Activated naive CD8-positive, alpha-beta T cell treated with anti-CD3 and anti-CD28 coated beads, Interleukin-2, amount 10 ng/mL, durations not matched to agents 7 days and 5 days (primary cell): ENCODE measurements at places on chromosomes 11 and 22. TPM values are rescaled to one million over a fixed set of nuclear protein-coding genes. Genes with fewer than 3 reads are reported as not detected.

GRCh38 chr11:2386591-2386990 is 9.5 kb downstream of the CD81 start:
- peaks cover 3% of the 10 kb centered on the region for H3K36me3 ChIP-seq
- H3K4me3 ChIP-seq = no peak overlapping the region
- no peak overlapping the region for H3K27ac ChIP-seq

Gene SLN
- not detected for total RNA-seq

Gene GSTP1
- total RNA-seq = 219 TPM

Gene MS4A15
- not detected for total RNA-seq

- H3K4me3 ChIP-seq = no peak overlapping the region
- no peaks in the 10 kb centered on the region for H3K36me3 ChIP-seq
- H3K4me1 ChIP-seq = no peaks in the 10 kb centered on the region
- peaks cover 2% of the 10 kb centered on the region for H3K27me3 ChIP-seq
- no peak overlapping the region for H3K27ac ChIP-seq
These were observed 504.2 kb downstream of the SOX6 start for GRCh38 chr11:15852179-15852578.

DNA sequence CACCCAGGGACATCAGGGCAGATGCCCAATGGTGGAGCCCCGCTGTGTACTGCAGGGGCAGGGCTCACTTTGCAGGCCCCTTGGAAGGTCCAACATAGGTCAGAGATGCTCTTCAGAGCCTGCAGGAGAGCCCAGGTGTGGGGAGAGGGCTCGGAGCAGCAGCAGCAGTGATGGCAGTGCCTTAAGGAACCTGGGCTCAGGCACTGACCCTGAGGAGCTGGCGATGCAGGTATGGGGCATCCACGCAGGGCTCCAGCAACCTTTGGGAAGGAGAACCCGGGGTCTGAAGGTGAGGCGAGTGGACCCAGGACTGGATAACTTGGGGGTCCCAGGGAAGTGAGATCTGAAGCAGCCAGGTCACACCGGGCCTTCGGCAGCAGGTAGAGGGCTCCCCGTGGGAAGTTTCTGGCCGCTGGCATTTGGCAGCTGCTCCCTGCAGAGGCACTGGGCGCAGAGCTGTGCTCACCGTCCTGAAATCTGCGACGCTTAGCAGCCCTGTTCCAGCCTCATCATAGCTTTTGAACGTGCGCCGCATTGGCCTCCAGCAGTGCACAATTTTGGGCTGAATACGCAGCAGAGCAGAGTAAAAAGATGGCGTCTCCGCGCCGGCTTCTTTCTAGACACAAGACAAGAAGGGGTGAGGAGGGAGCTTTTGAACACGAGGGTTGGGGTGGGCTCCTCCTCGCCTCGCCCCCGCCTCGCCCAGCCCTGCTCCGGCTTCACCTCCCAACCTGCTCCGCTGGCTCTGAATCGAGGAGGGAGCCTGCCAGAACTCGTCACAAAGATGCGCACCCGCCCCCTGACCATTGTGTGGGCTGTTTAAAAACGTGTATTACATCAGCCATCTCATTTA is 118.8 kb downstream of the MPPED1 start:
- no peaks in the 10 kb centered on the region for H3K27me3 ChIP-seq
- DNase-seq = no peak
- no peak overlapping the region for H3K4me3 ChIP-seq
- no peak overlapping the region for H3K27ac ChIP-seq

DNA sequence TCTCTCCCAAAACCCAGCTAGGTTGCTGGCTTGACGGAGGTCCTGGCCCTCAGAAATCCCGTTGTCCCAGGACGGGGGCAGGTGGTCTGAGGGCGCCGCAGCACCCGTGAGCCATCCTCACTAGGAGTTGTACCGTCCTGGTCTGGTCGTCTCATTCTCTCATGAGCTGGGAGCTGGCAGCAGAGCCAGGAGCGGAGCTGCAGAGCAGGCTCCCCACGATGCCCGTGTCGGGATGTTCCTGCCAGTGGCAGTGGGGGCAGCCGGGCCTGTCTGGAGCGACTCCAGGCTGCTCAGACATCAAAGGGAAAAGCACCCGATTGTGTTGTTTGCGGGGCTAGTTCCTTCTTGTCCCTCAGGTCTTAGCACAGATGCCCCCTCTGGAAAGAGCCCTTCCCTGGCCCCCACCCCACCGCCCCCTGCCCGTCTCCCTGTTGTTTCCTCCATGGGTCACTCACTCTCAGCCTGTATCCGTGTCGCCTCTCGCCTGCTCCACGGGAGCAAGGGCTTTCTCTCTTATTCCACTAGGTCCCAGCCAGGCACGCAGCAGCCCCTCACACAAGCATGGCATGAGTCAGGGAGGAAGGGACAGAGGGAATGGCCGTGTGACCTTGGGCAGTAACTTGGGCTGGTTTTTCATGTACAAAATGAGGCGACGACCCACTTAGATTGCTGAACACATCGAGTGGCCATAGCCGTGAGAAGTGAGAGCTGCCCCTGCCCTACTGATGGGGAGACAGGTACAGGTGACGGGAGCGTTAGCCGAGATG is 23.2 kb upstream of the MGAT3 start:
- H3K4me3 ChIP-seq = no peak overlapping the region
- H3K27me3 ChIP-seq = no peaks in the 10 kb centered on the region
- no peak for DNase-seq
- peaks cover 11% of the 10 kb centered on the region for H3K4me1 ChIP-seq
- no peaks in the 10 kb centered on the region for H3K36me3 ChIP-seq

DNA sequence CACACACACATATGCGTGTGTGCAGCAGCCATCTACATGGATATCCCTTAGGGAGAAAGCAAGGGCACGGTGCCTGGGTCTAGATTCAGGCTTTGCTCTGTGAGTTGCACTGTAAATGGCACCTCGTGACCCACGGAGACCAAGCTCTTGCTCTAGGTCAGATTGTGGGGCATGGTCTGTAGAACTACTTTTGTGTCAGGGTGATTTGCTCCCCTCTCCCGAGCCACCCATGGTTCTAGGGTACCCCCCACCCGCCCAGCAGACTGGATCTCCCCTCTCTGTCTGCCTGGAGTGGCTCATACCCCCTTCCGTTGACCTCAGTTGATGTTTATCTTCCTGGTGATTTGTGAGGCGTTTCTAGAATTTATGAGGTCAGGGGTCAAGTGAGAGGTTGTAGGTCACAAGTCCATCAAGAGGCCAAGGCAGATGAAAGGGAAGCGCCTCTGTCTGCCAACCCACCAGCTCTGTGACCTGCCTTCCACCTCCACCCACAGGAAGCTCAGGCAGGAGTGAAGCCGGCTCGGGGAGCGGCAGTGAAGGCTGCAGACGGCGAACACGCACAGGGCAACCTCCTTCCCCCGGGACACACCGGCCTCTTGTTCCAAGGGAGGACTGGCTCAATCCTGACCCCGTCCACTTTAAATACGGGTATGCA is 76.2 kb upstream of the TTLL12 start:
- peaks cover 3% of the 10 kb centered on the region for H3K27me3 ChIP-seq
- H3K27ac ChIP-seq = peak overlapping the region; percentile 86
- H3K36me3 ChIP-seq = no peaks in the 10 kb centered on the region
- peak overlapping the region; percentile 68 for H3K4me3 ChIP-seq
- peaks cover 23% of the 10 kb centered on the region for H3K4me1 ChIP-seq
- peak; percentile 69 for DNase-seq

Gene AMBRA1
- 39.1 TPM for total RNA-seq

- peaks cover 2% of the 10 kb centered on the region for H3K36me3 ChIP-seq
- peak within 1 kb of the TSS; percentile 92 for H3K4me3 ChIP-seq
- no peaks in the 10 kb centered on the region for H3K27me3 ChIP-seq
- peaks cover 19% of the 10 kb centered on the region for H3K4me1 ChIP-seq
These were observed at the start of gene NLRX1 for GRCh38 chr11:119168471-119169281. Gene NLRX1 (plus strand): TSS chr11:119168725. CDS start chr11:119171404, 2,679 bp downstream.

DNA sequence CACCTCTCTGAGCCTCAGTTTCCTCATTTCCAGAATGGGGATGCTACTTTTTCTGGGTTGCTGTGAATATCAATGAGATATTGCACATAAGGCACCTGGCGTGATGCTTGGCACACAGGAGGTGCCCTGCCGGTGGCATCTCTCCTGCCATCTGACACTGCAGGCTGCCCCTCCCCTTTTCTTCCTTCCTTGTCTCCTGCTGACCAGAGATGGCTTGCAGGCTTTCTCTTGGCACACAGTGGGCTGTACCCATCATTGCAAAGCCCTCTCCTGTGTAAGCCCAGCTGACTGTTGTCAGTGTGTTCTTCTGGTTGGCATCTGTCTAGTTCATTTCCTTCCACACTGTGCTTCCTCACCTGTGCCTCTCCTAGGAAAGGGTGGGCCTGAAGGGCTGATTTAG is 91.7 kb downstream of the MYO18B start:
- no peaks in the 10 kb centered on the region for H3K27me3 ChIP-seq
- H3K4me1 ChIP-seq = no peaks in the 10 kb centered on the region
- H3K4me3 ChIP-seq = no peak overlapping the region
- no peak overlapping the region for H3K27ac ChIP-seq
- H3K36me3 ChIP-seq = no peaks in the 10 kb centered on the region

GRCh38 chr22:31948002-31948401 is 3.7 kb downstream of the YWHAH start:
- H3K36me3 ChIP-seq = peaks cover 29% of the 10 kb centered on the region
- no peak overlapping the region for H3K27ac ChIP-seq
- H3K27me3 ChIP-seq = no peaks in the 10 kb centered on the region

Gene TMEM9B
- total RNA-seq = 32.4 TPM

Gene KDELR3
- 1.4 TPM for total RNA-seq

- H3K27me3 ChIP-seq = peaks cover 3% of the 10 kb centered on the region
- H3K27ac ChIP-seq = no peak overlapping the region
- H3K36me3 ChIP-seq = no peaks in the 10 kb centered on the region
- DNase-seq = no peak
- no peak overlapping the region for H3K4me3 ChIP-seq
- H3K4me1 ChIP-seq = peaks cover 10% of the 10 kb centered on the region
These were observed 30.1 kb upstream of the CD82 start for GRCh38 chr11:44535191-44535980.

Gene CRYBB1
- total RNA-seq = not detected

DNA sequence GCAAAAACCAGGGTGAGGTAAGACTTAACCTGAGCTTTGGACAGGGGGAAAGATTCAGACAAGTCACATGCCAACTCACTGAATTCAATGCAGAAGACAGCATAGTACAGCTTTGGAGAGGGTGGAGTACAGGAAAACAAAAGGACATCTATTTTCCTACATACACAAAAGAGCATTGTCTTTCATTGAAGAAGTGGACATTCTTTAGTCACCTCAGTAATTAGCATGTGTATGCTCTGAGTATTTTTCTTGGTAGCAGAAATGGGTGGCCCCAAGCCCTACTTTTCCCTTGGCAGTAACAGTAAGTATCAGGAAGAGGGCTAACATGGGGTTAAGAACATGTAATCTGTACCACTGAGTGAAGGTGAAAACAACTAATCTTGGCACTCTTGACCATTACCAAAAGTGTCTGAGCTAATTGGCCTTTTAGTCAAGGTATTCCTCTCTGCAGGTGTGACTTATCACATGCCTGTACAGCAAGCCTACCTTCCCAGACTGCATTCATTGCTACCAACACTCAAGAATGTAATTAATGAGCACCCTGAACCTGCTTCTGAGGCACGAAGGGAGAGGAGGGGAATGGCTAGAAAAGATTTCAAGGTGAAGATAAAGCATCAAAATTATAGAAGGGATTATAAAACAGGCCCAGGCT is 33.9 kb downstream of the SYTL2 start:
- peaks cover 11% of the 10 kb centered on the region for H3K36me3 ChIP-seq
- H3K27ac ChIP-seq = no peak overlapping the region
- no peak for DNase-seq

DNA sequence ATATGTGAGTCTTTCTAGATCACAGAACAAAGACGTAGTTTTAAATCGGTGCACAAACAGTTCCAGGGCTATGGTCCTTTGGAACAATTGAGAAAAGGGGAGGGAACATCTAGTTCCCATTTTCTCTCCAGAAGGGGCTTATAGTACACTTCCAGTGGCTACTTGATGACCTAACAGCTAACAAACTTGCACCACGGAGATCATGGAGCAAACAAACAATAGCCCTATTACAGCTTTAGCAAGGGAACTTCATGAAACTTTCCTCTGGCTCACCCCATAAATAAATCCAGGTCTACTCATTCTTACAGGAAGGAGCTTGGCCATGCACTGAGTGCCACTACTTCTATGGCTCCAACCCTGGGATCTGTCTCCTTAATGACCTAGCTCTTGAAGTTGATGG is 8.3 kb upstream of the FOLR2 start:
- H3K4me3 ChIP-seq = no peak overlapping the region
- H3K27me3 ChIP-seq = peaks cover 26% of the 10 kb centered on the region
- H3K36me3 ChIP-seq = peaks cover 3% of the 10 kb centered on the region
- no peak overlapping the region for H3K27ac ChIP-seq

DNA sequence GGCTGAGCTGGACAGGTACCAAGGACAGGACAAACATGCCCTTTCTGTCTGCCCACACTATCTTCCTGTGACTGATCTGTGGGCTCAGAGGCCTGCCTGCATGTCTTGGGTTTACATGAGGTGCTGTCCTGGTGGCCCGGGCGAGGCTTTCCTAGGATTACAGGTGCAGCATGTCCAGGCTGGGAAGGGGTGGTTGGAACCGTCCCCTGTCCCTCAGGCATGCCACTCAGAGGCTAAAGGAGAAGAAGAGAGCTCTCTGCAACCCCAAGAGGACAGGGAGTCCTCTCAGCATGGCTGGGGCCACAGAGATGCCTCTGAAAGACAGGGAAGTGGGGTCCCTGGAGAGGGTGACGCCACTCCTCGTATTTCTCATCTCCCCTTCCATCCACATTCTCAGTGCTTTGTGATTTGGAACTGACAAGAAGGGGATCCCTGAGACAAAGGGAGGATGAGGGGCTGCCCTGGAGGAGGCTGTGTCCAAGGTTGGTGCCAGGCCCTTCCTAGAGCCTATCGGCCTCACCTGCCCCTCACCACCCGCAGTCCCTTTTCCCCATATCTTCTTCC is 64.6 kb upstream of the LMO1 start:
- peaks cover 4% of the 10 kb centered on the region for H3K4me1 ChIP-seq
- H3K27ac ChIP-seq = no peak overlapping the region
- H3K36me3 ChIP-seq = no peaks in the 10 kb centered on the region
- H3K27me3 ChIP-seq = peaks cover 9% of the 10 kb centered on the region
- no peak overlapping the region for H3K4me3 ChIP-seq

GRCh38 chr11:129278586-129279319 is 86.6 kb upstream of the ARHGAP32 start:
- peak overlapping the region; percentile 80 for H3K4me3 ChIP-seq
- peaks cover 32% of the 10 kb centered on the region for H3K27me3 ChIP-seq
- H3K4me1 ChIP-seq = peaks cover 30% of the 10 kb centered on the region
- peak; percentile 47 for DNase-seq

DNA sequence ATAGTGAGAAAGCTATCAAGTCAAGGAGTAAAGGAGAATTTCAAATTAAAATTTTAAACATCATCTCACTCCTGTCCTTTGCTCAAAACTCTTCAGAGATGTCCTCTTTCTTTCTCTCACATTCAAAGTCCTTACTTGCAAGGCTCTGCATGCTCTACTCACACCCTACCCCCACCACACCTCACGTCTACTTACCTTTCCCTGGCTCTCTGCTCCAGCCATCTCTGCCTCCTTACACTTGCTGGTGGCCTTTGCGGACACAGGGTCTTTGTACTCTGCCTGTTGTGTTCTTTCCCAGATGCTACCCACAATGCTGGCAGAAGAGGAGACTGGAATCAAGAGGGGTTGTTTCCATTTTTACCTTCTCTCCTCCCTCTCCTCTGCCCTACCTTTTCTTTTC is 405.2 kb downstream of the INSC start:
- no peaks in the 10 kb centered on the region for H3K36me3 ChIP-seq
- no peaks in the 10 kb centered on the region for H3K27me3 ChIP-seq
- no peak overlapping the region for H3K27ac ChIP-seq
- H3K4me1 ChIP-seq = no peaks in the 10 kb centered on the region
